Right renal pelvis (tissue), 4 donors: ENCODE measurements at places on chromosomes 5 and 9. TPM values are rescaled to one million over a fixed set of nuclear protein-coding genes. Genes with fewer than 3 reads are reported as not detected.

DNA sequence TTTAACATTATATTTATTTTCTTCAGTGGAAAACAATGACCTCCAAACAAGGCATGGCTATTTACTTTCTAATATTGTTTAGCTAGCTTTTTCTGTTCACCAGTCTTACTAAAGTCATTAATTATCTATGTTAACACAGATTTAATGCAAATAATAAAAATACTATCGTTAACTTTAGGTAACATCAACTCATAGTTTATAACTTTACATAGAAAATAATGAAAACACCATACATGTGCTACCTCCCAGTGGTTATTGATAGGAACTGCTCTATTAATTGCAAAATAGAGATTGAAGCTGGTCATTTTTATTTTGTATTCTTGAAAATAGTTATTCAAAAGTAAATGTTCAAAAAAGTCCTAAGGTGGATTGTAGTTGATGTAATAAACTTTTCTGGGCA is 78.3 kb upstream of the HCN1 start:
- no peak for DNase-seq

GRCh38 chr9:37104183-37104889 is 16.0 kb upstream of the ZCCHC7 start:
- no peak for DNase-seq

The SLC46A2 gene
- polyA plus RNA-seq = 0.20 TPM

GRCh38 chr5:32984851-32985610 is 273.9 kb downstream of the NPR3 start:
- no peak for DNase-seq

DNA sequence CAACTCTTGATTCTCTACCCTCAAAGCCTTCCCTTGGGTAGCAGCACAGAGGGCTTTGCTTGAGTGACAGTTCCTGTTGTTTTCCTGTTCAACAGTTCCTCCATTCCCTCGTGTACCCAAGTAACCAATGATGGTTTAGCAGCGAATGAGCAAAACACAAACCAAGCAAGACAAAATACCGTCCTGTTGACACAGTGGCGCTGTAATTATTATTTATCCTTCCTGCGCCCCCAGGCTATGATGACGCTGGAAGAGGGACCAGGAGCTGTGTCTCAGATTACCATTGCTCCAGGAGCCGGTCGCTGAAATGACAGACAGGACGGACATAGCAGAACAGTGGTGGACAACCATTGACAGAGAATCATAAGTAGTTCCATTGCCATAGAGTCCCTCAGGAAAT is 154.8 kb downstream of the GADD45G start:
- no peak for DNase-seq

DNA sequence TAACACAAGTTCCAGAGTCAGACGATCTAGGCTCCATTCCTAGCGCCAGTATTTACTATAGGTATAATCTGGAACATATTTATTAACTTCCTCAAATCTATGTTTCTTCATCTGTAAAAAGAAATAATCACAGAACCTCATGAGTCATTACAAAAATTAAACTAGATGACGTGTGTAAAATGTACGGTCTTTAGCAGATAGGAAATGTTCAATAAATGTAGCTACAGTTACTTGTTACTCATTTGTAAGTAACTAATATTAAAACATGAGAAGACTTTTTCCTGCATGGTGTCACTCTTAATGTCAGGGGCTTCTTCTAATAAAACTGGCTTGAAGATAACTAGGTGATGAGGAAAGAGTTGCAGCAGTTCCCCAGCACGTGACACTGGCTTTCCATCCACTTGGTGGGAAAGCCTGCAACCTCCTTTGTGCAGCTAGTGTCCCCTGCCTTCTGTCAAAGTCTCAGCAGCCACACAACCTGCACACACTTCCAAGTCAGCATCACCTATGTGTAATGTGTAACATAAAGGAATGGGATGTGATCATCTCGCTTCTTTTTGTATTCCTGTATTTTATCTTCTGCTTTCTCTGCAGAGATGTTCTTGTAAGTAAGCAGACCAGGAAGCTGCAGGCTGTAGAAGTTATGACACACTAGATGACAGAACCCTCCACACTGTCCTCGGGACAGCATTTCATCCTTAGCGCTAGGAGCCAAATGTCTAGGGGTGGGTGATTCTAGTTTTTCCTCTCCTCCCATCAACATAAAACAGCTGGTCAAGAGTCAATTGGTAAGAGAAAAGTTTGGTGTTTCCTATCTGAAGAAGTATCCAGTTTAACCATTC is 1.8 kb upstream of the JAKMIP2 start:
- DNase-seq = no peak

GRCh38 chr5:163473635-163474243 is 13.3 kb downstream of the HMMR start:
- no peak for DNase-seq

DNA sequence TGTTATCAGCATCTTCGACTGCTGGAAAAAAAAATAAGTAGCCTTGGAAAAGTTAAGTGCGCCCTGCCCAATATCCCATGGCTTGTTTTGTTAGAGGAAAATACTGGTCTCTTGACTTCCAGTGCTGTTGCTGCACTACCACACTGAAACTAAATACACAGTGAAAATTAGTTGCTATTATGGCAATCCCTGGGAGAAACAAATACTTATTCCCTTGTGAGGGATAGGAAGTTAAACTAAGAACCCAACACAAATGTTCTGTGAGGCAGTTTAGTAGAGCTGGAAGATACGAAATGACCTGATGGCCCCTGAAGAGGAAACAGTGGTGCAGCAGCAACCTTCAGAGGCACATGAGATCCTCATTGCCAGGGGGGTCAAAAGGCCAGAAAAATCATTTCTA is 164.0 kb downstream of the ARL15 start:
- no peak for DNase-seq

The SLC34A3 gene
- 4.7 TPM for polyA plus RNA-seq

DNA sequence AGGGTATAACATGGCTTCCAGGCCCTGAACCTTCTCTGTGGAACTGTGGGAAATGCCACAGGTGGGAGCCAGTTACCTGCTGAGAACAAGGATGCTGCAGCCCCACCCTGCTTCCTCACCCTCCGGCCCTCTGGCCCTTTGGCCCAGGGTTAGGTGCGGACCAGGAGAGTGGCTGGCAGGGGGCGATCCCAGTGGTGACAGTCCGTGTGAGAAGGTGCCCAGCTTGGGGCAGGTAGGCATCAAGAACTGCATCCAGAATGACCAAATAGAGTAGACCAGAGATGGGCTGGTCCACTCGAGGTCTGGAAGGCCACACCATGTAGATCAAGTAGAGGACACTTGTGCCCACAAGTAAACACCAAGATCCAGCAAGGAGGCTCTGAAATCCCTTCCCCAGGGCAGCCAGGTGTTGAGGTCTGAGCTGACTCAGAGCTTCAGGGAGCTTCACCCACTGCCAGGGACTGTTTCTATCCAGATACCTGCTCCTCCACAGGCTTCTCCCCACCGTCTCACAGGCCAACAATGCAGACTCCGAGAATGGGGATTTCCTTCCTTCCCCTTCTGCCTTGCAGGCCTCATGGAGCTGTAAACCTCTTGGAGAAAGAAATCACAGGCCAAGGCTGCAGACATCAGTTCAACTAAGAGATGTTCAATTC is 61.4 kb upstream of the ZSWIM6 start:
- DNase-seq = no peak

- no peak for DNase-seq
These were observed 113.9 kb downstream of the TAF11L14 start for GRCh38 chr5:17748201-17748600.

DNA sequence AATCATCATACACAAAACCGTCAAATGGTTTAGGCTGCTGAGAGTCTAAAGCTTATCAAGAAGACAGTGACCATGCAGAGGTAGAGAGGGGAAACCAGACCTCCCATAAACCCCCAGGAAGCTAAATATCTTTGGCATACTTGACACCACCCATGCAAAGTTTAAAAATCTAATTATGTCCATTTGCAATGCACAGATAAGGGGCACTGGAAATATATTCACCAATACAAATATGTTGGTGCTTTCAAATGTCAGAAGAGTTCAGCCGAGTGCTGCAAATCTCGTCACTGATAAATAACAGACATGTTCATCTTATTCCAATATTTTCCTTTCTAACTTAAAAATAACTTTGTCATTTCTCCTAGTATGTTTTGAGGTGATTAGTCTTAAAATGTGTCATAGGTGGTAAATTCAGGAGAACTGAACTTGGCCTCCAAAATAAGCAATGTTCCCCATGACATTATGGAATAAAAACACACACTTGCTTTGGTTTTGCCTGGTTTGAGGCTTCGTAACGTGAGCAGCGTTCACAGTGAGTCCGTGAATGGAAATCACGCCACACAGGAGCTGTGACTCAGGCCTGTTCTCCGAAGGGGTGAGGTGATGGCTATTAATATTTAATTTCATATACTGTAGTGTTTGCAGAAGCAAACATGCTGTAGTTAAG is 182.2 kb downstream of the AOPEP start:
- no peak for DNase-seq

DNA sequence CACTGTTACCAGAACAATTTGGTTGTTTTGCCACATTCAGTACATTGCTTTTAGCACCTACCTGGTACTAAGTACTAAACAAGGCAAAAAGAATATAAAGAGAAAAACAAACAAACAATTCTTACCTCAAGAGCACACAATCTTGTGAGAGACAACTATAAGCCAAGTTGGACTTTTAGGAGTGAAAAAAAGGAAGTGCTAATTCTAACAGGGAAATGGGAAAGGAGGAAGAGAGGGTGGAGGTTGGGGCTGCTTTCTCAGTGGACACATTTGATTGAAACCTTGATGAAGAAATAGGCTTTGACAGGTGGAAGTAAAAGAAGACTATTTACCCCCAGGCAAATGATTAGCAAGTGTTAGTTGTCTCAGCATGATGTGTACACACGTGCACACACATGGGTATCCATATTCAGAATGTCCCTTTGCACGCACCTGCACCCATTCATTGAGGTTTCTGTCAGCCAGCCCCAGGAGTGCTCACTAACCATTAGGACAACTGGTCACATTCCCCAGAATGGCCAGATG is 302.6 kb downstream of the ACTL7B start:
- DNase-seq = no peak

The CD74 gene
- 288 TPM for polyA plus RNA-seq

DNA sequence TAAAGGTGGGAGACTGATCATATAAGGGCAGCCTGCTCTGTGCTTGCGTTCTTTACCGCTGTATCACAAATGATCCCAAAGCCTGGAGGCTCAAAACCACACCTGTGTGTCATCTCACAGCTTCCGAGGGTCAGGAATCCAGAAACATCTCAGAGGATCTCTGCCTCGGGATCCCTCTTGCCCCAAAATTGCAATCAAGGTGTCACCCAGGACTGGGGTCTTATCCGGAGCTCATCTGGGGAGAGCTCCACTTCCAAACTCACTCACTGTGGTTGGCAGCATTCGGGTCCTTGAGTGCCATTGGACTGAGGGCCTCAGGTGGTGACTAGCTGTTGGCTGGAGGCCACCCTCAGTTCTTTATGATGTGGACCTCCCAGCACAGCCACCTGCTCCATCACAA is 26.7 kb upstream of the FCN2 start:
- no peak for DNase-seq

DNA sequence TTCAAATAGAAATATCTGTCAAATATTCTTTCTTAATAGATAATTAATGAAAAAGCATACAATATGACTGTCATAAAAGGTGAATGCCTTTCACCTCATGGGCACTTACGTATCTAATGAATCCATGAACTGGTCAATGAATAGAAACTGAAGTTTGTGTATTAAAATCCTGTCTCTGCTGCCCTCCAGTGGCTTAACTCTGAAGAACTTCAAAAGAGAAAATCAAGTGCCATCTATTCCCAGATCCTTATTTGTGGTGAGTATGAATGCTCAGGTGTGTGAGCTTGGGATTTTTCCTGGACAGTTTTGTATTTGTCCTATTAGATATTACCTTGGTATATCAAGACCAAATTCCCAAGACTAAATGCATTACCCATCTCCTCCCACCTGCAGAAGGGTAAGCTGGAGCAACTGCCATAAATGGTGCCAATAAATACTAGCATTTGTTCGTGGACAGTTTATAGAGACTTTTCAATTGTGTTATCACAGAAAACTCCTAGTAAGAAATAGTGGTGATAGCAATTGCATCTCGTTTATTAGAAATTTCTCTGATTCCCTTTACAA is 44.0 kb upstream of the SVEP1 start:
- DNase-seq = peak; percentile 45

The KCNMB1 gene
- 1.5 TPM for polyA plus RNA-seq

DNA sequence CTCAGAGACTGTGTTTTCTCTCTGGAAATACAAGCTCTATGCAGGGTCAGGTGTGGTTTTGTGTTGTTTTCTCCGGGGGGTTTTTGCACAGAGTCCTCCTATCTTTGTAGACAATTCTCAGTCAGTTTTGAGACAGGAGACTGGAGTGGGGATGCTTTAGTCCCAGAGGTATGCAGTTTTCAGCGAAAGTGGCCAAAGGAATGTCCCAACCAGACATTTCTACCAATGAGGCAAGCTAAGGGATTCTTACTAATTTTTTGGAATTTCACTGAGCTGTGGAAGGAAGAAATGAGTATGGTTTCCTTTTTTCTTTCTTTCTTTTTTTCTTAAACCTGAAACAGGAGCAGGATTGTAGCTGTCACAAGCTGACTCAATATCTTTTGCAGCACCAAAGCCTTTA is 35.3 kb upstream of the PLPP1 start:
- DNase-seq = no peak

DNA sequence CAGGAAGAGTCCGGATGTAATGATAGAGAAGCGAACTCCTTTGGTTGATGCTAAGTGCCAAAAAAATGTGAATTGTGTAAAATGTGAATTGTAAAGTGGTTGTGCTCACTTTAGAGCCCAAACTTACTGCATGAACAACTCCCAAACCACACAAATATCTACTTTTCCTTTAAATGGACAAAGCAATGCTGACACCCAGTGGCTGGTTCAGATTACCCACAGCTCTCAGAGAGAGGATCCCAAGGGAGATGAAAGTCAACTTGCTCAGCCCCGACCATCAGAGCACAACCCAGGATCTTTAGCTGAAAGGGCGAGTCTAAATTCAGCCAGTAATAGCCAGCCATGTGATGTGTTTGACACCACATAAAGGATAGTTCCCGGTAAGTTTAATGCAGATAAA is 133.7 kb downstream of the NMUR2 start:
- DNase-seq = no peak

The LCP2 gene
- polyA plus RNA-seq = 3.2 TPM

DNA sequence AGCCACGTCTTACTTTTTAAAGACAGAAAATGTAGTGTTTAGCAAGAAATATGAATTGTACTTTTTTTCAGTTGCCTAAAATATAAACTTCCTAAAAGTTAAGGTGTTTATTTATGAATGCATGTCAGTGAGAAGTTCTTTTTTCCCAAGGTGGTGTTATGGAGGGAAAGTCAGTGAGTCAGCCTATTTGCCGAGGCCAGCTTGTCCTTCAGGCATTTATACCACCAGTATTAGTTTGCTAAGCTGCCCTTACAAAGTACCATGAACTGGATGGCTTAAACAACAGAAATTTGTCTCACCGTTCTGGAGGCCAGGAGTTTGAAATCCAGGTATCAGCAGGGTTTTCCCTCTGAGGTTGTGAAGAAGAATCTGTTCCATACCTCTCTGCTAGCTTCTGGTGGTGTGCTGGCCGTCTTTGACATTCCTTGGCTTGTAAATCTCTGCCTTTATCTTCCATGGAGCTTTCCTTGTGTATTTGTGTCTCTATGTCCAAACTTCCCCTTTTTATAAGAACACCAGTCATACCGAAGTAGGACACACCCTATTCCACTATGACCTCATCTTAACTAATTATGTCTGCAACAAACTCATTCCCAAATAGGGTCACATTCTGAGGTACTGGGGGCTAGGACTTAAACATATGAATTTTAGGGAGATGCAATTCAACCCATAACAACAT is 38.4 kb downstream of the PRKACG start:
- DNase-seq = no peak

GRCh38 chr5:145996135-145996534 is 59.8 kb downstream of the SH3RF2 start:
- DNase-seq = no peak

The NIPSNAP3A gene
- 60.4 TPM for polyA plus RNA-seq
